ENCODE measurements at places on chromosomes 13 and 19.

- DNase-seq, result no peak
Observed at GRCh38 chr13:92136449-92137155, 738.2 kb downstream of the GPC5 start.

- DNase-seq, result no peak
Observed at GRCh38 chr19:31253526-31254179, 95.6 kb downstream of the TSHZ3 start.

- DNase-seq, result no peak
Observed at GRCh38 chr13:43799191-43799590, 12.4 kb upstream of the ENOX1 start.

DNA sequence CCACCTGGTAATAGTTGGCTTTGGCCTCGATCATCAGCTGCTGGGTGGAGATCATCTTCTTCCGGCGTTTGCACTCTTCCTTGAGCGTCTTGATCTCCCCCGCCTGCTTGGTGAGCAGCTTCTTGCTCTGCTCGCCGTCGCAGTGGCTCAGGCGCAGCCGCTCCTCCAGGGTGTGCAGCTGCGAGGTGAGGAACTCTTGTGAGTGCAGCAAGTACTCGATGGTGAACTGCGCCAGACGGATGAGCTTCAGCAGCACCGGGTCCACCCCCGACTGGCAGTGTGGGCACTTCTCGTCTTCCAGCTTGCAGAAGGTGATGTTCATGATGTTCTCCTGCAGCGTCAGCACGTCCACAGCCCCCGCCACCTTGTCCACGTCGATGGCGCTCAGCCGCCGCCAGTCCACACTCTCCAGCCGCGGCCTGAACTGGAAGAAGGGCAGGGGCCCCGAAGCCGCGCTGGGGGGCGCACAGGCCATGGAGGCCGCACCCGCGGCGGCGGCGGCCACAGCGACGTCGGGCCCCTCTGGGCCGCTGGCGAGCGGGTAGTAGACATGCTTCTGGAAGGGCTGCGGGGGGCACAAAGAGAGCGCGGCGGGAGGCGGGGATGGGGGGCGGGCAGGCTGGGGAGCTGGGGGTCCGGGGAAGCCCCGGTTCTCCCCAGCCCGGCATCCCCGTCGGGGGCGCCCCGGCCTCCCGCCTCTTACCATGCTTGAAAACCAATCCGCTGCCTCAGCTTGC lies 3.0 kb downstream of the DZIP1 start:
- DNase-seq, result peak; percentile 68

DNA sequence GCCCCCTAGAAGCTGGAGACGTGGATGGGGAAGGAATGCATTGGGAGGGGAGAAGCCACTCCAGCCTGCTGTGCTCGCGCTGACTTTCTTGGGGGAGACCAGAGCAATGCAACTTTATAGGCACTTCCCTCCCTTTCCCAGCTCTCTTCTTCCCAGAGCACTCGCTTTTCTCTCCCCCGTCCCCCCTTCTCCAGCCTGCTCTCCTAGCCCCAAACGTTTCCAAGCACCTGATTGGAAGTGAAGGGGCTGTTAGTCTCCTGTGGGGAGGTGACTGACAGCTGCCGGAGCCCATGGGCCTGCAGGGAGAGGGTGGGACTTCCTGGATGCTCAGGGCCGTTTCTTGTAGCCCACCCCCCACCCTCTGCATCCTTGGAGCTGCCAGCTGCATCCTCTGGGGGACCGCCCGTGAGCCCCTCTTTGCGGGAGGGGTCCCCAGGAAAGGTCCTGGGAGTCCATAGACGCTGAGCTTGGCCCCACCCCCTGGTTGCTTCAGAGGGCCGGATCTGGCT lies 2.5 kb downstream of the HDGFL2 start:
- DNase-seq, result no peak

DNA sequence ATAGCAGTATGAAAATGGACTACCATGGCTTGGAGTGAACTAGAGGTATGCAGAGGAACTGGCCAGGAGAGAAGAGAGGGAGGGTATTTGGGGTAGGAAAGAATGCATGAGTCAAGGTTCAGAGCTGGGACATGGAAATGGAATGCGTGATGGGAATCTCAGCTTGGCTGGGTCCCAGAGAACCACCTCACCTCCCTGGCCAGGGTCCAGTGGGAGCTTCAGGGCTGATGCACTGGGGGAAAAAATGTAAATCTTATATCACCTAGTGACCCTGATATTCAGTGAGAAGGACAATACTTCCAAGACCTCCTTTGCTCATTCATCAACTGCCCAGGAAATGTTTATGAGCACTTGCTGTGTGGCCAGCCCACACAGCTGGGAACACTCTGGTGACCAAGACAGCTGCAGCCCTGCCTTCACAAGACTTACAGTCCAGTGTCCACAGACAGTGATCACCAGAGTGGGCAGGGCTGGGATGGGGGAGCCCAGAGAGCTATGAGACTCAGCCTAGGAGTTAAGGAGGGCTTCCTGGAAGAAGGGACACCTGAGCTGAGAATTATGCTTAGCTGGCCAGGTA lies 12.8 kb downstream of the IGSF23 start:
- no peak for DNase-seq

DNA sequence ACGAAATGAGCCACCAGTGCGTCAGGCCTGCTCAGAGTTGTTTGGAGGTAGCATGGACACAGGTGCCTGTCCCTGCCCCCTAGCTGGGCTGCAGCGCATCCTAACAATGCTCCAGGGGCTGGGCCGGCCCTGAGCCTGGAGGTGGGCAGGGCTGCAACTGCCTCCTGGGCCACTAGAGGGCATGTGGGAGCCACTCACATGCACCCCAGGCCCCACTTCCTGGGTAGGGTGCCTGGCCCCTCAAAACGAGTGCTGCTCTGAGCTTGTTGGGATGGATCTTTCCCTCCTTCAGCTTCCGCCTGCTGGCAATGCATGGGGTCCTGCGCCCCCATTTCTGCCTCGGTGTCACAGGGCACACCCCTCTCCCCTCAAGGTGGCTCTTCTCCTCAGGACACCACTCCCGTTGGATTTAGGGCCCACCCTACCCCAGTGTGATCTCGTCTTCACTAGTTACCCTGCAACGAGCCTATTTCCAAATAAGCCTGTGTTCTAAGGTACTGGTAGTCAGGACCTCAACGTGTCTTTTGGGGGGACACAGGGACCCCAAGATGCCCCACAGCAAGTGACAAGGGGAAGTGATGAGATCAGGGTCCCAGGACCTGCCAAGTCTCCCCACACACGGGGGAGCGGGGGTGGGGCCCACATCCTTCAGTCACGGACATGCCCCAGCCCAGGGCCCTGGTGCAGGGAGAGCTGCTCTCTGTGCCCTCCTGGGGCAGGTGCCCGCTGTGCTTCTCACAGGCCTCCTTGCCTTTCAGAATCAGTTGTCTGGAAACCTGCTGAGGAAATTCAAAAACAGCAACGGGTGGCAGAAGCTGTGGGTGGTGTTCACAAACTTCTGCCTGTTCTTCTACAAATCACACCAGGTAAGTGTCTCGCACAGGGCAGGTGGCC lies 131.3 kb downstream of the STK24 start:
- peak; percentile 81 for DNase-seq

DNA sequence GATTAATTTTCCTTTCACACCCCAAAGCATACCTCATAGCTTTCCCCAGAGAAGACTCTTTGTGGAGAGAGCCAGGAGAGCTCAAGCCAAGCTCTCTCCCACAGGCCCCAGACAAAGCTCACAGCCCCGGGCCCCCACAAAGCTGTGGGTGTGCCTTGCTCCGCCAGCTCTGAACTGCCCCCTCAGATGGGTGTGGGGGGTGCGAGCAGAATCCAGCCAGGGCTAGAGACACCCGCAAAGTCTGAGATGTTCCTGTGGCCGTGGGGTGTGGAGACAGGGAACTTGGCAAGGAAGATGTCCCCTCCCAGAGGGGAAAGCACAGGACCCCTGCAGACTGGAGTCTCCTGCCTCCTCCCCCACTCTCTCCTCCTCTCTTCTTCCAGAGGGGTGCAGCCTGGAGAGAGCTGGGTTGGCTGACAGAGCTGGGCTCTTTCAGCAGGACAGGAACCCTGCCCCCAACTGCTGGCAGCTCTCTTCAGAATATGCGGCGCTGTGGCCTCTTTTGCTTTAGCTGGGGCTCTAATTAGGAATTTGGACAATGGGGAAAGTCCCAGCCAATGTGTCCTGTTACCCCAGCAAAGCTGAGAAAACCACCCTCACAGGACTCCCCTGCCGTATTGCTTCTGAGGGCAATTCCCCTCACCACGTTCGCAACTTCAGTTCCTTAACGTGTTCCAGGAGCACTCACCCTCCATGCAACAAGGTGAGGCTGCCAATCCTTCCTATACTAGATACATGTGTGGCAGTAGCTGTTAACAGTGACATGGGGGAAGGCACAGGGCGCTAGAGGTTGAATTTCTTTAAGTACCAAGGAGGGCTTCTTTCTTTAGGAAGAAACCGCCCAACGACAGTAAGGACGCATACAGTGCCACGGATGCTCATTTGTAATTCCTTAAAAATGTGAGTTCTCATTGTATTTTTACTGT lies 170.0 kb downstream of the COL4A1 start:
- DNase-seq, result no peak

GRCh38 chr19:6095760-6096159 lies 14.5 kb downstream of the RFX2 start:
- DNase-seq, result no peak

- no peak for DNase-seq
Observed at GRCh38 chr19:9139609-9140158, 513 bp upstream of the ZNF317 start.

GRCh38 chr13:80235166-80235966 lies 105.6 kb downstream of the SPRY2 start:
- DNase-seq, result no peak

DNA sequence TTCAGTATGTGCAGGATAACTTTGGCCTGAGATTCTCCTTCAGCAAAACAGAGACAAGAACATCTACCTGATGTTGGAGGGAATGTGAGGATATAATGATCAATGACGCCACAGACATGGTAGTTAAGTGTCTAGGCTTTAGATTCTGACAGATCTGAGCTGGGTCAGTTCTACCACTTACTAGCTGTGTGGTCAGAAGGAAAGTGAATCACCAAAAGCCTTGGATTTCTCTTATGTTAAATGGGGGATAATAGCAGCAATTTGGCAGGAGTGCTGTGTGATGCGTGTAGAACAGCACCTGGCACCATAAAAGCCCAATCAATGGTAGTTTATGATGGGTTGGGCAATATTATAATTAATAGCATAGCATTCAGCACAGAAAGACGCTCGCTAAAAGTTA lies 41.7 kb downstream of the RXFP2 start:
- no peak for DNase-seq

DNA sequence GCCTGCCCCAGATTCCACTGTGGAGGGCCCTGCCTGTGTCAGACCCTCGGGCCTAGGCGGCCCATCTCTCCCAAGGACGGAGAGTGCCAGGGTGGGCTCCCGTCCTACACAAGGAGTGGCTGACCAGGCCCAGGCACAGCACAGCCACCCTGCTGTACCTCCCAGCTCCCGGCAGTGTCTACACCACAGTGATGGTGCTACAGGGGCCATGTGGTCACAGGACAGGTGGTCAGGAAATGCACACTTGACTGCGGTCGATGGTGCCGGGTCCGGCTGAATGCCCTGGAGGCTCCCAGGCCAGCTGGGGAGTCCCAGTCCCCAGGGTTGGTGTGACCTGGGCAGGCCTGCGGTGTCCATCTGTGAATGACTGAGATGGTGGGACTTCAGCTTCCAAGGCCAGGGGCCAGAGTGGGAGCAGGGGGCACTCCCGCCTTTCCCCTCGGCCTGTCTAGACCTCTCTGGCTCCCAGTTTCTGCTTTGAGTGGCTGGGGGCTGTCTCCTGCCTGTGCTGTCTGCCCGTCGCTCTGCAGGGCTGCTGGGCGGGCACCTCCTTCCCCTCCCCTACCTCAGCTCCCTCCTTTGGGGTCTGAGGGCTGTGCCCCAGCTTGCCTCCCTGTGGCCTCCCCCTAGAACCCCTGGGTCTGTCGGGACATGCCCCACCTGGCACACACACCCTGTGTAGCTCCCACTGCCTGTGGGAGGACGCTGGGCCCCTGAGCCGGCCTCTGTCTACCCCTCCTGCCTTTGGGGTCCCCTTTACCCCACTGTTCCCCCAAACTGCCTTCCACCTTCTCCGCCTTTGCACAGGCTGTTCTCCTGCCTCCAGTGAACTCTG lies 12.5 kb downstream of the DDA1 start:
- no peak for DNase-seq

- DNase-seq, result no peak
Observed at GRCh38 chr13:111029957-111030609, 85.0 kb upstream of the ARHGEF7 start.

DNA sequence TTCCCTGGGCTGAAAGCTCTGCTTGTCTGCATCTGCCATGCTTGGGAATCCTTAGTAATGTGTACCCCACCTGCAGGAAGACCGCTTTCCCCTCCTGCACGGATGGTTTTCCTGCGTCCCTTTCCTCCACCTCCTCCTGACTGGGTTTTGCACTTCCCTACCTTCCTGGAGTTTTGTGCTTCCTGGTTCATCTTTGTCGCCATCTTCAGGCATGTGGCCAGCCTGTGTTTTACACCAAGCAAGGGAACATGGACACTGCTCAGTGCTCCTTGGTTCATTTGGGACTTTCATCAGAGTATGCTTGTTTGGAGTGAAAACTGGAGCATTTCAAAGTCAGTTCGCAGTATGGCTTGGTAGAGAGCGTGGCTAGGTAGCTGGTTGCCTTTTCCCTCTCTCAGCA lies 30.7 kb downstream of the ERICH6B start:
- no peak for DNase-seq

- no peak for DNase-seq
Observed at GRCh38 chr13:77817521-77817920, 101.1 kb downstream of the EDNRB start.

GRCh38 chr13:76222511-76222910 lies 586.4 kb downstream of the LMO7 start:
- no peak for DNase-seq

DNA sequence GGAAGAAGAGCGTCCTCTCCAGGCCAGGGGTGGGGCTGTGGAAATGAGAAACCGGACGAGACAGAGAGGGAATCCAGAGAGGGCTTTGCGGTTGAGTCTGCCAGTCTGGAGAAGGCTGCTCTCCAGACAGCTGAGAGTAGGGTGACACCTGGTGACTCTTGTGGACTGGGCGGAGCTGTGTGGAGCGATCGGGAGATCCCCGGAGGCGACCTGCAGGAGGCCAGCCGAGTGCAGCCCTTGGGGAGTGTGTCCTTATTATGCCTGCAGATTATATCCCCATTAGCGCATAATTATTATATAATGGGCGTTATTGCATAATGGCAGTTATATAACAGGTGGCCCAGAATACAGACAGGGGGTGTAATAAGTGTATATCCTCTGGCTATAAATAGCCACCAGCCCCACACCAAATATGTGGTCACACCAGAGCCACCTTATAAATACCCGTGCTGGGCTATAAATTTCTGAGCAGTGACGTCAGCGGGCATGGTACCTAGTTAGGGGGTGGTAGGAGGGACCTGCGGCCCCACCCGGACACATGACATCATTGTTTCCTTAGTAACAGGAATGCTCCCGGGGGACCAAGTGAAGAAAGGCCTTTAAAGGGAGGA lies 41.2 kb downstream of the NFIX start:
- DNase-seq, result peak; percentile 95

- DNase-seq, result no peak
Observed at GRCh38 chr19:34403784-34404108, 453 bp upstream of the PDCD2L start.

Data from ascending aorta (tissue), 2 donors.